ENCODE measurements at places on chromosomes 1 and 21. TPM values are rescaled to one million over a fixed set of nuclear protein-coding genes. Genes with fewer than 3 reads are reported as not detected.

PRELP gene
- 19.2 TPM for polyA plus RNA-seq

FMN2 gene
- polyA plus RNA-seq: 0.99 TPM

GNAT2 gene
- not detected for polyA plus RNA-seq

LORICRIN gene
- not detected for polyA plus RNA-seq

MRPS6 gene
- 35.1 TPM for polyA plus RNA-seq

S100A5 gene
- polyA plus RNA-seq: not detected

GJC2 gene
- polyA plus RNA-seq: 0.84 TPM

TNNI3K gene
- 2.0 TPM for polyA plus RNA-seq

NBPF4 gene
- 0.06 TPM for polyA plus RNA-seq

SPRR2F gene
- polyA plus RNA-seq: not detected

CELA2A gene
- polyA plus RNA-seq: not detected

KRTAP19-6 gene
- not detected for polyA plus RNA-seq

NBPF26 gene
- polyA plus RNA-seq: 12.8 TPM

- DNase-seq: peak; percentile 74
Measured at GRCh38 chr1:228871314-228872061, 136.2 kb downstream of the RHOU start.

- DNase-seq: no peak
Measured at GRCh38 chr1:15353839-15354579, 55.7 kb upstream of the EFHD2 start.

GRCh38 chr1:17213148-17213781 is 8.3 kb downstream of the PADI1 start:
- DNase-seq: no peak

- no peak for DNase-seq
Measured at GRCh38 chr1:206609229-206609991, 2.9 kb downstream of the EIF2D start.

- peak; percentile 12 for DNase-seq
Measured at GRCh38 chr1:37890378-37891014, 31.1 kb upstream of the MTF1 start.

DNA sequence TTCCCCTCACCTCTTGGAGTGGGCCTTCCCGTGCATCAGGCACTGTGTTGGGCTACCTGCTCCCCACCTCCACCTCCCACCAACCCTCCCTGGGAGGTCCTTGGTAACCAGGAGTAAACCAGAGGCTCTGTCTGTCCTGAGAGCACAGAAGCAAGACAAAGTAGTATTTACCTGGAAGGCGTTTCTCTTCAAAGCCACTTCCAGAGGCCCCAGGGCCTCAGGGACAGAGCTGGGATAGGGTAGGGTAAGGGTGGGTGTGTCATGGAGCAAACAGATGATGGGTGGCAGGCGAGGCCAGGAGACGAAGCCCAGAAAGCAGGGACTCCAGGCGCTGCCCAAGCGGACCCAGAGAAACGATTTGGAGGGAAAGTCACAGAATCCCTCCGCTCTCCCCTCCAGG is 77.2 kb upstream of the TARDBP start:
- DNase-seq: no peak

GRCh38 chr1:214615871-214616270 is 12.9 kb downstream of the CENPF start:
- no peak for DNase-seq

- DNase-seq: no peak
Measured at GRCh38 chr1:206975306-206975705, 5.0 kb upstream of the FCAMR start.

DNA sequence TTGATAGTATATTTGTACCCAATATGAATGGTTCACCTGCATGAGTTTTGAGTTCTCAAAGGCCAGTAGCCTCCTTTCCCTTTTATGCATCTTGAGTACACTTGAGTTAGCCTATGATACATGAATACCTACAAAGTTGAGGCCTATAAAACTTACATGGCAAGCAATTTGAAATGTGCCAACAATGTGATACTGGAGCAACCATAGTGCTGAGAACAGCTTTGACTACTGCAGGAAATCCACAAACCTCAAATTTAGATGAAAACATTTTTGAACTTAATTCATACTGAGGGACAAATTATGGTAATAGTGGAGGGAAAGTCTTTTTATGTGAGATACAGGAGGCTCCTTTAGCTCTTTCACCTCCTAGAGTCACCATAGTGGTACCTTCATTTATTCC is 37.4 kb downstream of the LEPR start:
- DNase-seq: no peak

GRCh38 chr21:45078371-45078770 is 4.0 kb downstream of the ADARB1 start:
- no peak for DNase-seq

GRCh38 chr1:147539122-147539575 is 2.2 kb upstream of the BCL9 start:
- DNase-seq: no peak

DNA sequence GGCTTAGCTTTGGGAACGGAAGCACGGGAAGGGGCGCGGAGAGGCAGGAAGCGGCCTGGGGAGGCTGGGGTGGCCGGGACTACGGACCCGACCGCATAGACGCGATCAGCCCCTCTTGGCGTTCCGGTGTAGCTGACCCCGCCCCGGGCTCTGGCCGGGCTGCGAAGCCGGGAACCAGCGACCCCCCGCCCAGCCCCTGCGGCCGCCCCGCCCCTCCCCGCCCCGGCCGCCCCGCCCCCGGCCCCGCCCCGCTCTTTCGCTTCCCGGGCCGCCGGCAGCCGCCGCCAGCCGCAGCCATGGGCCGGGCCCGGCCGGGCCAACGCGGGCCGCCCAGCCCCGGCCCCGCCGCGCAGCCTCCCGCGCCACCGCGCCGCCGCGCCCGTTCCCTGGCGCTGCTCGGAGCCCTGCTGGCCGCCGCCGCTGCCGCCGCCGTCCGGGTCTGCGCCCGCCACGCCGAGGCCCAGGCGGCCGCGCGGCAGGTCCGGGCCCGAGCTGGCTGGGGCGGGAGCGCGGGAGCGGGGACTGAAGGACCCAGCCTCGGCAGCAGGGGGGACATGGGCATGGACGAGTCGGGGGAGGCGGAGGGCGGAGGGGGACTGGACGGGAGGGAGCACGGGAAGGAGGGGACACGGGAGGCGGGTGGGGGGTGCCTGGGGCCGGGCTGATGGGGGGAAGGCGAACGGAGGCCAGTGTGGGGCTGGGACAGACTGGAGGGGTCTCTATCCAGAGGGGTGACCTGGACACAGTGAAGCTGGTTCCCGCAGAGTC is at the start of gene SELENON:
Gene SELENON, plus strand, starts transcription at position 259 of the 768 bp plus-strand sequence. Its CDS starts 38 bp downstream, at position 297.
- peak; percentile 38 for DNase-seq

DNA sequence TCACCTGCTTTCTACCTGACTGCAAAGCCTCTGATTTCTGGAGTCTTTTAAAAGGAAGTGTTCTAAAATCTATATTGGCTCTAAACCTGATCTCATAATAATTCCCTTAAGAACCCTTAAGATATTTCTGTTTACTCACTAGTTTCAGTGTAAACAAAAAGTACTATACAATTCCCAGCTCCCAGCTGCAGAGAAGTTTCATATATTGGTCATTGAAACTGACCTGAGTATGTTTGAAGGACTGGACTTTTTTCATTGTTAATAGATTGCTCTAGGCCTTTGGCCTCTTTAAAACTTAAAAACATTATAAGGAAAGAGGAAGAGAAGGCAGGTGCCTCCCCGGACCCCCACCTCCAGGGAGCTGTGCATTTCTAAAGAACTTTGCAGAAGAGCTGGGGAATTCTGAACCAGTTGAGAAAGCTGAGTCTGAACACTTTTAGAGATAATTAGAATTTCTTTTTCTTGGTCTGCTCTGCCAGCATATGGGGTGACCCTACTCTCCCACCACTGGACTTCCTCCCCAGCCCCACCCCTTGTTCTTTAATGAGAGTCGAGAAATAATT is 23.7 kb downstream of the CLIC6 start:
- no peak for DNase-seq

DNA sequence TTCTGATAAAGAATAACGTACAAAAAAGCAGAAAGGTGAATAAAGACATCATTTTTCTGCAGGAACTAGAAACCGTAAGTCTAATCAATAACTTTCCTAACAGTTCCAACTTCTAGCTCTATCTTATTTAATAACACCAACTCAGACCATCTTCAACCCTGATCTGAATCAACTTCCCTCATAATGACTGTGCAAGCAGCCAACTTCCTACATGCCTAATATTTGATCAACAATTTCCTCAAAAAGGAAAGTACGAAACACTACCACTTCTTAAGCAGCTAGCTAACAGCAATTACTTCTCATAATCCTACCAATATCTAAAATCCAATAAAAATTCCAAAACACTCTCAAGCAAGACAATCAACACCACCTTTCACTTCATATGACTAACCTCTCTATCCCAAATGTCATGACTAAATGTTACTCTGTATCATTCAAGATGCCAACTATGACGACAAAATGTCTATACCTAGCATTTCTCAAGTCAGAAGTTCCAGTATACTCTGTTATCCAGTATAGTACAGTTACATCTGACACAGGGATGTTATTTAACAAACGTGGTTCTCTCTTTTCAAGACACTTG is 1.7 kb downstream of the COP1 start:
- no peak for DNase-seq

DNA sequence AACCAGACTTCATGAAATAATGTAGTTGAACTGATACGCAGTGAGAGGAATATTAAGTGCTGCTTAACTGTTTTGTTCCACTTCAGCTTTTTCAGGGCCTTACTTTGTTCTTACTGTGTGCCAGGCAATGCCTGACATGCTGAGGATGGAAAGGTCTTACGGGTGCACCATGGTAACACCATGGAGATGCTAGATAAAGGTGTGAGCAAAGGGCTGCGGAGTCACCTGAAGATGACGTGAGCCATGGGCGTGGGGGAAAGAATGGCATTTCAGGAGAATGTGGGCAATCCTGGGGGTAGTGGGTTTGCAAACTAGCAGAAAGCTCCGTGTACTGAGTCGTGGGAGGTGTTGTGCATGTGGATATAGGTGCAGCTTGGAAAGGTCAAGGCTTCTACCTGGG is 27.3 kb downstream of the MAN1C1 start:
- DNase-seq: no peak

- DNase-seq: no peak
Measured at GRCh38 chr1:116329524-116330341, 43.3 kb upstream of the ATP1A1 start.

DNA sequence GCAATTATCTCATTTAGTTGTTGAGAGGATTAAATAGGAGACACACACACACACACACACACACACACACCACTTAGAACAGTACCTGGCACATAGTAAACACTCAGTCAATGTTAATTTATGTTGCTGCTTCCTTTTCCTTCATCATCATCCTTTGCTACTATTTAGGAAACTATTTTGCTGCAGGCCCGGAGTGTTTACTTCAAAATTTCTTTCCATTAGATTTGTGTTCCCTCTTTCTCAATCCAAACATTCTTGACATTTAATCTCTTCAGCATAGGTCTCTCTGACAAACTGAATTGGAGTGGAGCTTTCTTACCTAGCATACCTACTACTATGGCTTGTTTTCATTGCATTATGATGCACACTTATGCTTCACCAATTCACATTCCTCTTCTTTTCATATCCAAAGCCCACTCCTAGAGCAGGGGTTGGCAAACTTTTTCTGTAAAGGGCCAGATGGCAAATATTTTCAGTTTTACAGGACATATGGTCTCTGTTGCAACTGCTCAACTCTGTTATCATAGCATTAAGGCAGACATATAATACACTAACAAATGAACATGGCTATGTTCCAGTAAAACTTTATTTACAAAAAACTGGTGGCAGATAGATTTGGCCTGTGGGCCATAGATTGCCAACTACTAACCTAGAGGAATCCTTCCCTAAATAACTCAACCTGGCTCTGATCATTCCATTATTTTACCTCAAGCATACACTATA is 49.5 kb downstream of the SCMH1 start:
- no peak for DNase-seq

GRCh38 chr1:216314379-216315095 is 108.7 kb downstream of the USH2A start:
- no peak for DNase-seq

DNA sequence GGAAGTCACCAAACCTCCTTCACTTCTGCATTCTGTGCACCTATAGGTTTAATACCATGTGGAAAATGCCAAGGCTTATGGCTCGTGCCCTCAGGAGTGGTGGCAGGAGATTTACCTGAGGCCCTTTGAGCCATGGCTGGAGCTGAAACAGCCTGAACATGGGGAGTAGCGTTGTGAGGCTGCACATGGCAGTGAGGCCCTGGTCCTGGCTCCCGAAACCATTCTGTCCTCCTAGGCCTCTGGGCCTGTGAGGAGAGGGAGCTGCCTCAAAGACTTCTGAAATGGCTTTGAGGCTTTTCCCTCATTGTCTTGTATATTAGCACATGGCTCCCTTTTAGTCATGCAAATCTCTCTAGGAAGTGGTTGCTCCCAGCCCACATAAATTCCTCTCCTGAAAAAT is 20.6 kb downstream of the PTGFR start:
- no peak for DNase-seq

DNA sequence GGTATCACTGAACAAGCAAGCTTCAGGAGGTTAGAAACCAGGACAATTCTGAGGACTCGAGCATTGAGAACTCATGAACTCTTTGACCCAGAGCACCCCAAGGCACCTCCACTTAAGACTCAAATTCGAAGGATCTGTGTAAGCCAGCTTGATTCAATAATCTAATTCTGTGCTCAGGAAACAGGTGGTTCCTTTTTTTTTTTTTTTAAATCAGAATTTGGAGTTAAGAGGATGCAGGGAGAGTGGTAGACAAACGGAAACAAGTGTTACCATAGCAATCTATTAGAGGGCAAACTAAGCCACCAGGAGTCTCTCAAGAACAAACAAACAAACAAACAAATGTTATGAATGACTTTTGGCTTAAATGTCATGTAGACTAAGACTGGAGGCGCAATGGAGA is 53.8 kb upstream of the DPH5 start:
- no peak for DNase-seq

DNA sequence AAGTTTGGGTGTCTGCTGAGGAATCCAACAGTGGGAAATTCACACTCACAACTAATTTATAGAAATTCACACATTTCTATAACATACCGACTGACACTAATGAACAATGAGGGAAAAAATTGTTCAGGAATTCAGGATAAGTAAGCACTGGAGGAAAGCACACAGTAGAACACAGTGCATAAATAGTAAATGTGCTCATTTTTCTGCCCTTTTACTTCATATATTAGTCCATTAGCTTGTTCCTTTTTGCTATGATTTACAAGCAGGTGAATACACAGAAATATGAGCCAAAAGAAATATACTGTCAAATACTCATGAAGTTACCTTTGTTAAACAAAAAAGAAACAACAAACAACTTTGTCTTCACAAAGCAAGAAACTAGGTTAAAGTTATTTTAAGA is 11.3 kb downstream of the NRIP1 start:
- DNase-seq: no peak

DNA sequence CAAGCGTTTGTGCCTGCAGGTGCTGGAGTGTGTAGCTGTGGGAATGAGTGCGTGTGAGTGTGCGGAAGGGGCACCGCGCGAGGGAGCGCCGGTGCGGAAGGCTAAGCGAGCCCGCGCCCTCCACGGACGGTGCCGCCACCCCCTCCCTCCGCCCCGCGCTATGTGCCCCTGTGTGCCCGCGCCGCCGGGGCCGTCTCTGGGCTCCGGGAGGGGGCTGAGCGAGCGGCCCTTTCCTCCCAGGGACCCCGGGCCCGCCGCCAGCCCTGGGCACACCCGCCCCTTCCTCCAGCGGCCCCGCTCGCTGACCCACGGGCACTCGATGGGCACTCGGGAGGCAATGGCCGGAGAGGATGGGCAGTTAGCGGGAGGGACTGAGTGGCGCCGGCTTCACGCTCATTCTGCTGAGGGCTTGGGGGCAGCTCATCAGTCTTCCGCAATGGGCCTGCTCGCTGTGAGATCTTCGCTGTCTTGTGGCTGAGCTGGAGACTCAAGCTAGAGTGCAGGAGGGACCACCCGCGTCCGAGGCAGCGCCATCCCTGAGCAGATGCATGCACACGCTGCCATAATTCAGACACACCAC is 8.6 kb upstream of the ADGRB2 start:
- DNase-seq: no peak

GRCh38 chr1:201643835-201644104 is 104.8 kb downstream of the NAV1 start:
- DNase-seq: no peak
